ENCODE measurements at places on chromosomes 12 and 14.

DNA sequence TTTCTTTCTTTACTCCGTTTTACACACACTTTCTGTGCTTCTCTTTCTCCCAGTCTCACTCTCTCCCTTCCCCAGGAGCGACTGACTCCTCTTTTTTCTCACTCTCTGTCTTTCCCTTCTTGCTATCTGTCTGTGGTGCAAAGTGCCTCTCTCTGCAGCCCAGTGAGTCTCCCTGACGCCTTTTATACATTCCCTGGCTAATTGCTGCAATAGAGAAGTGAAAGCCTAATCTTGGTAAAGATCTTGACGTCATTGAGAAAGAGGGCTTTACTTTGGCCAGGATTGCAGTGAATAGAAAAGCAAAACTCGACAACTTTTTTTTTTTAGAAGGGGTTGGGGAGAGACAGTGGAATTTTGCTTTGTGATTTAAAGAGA is 706 bp upstream of the DIO2 start:
- no peak for DNase-seq

DNA sequence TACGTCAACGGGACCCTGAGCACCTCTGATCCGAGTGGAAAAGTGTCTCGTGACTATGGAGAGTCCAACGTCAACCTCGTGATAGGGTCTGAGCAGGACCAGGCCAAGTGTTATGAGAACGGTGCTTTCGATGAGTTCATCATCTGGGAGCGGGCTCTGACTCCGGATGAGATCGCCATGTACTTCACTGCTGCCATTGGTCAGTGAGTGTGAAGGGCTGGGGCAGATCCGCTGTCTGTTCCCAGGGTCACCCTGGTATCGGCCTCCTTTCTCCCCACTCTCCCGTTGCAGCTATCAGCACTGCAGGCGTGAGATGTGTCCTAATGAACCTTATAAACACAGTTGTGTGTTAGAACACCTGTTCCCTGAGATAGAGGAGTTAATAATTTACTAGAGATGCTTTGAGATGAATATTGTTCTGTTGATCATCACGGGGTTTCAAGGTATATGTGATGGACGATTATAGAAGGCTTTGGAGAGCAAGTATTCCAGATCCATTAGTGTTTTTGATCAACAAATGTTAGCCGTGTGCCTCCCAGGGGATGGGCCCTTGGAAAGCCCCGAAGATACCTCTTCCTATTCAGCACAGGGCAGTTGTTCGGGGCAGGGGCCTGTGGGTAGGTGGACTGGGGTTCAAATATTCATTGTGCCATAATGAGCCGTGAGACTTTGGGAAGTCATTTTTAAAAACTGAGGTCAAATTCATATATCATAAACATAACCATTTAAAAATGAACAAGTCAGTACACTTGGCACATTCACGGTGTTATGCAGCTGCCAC is 33.6 kb downstream of the ADGRD1 start:
- DNase-seq, result no peak

DNA sequence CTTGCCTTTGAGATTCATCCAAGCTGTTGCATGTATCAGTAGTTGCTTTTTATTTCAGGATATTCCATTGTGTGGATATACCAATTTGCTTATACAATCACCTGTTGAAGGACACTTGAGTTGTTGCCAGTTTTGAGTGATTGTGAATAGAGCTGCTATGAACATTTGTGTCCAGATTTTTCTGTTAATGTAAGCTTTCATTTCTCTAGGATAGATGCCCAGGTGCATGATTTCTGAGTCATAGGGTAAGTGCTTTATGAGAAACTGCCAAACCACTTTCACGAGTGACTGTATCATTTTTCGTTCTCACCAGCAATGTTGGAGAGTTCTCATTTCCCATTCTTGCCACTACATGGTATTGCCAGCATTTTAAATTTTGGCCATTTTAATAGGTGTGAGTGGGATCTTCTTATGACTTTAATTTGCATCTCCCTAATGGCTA is 434.6 kb upstream of the RGS6 start:
- no peak for DNase-seq

DNA sequence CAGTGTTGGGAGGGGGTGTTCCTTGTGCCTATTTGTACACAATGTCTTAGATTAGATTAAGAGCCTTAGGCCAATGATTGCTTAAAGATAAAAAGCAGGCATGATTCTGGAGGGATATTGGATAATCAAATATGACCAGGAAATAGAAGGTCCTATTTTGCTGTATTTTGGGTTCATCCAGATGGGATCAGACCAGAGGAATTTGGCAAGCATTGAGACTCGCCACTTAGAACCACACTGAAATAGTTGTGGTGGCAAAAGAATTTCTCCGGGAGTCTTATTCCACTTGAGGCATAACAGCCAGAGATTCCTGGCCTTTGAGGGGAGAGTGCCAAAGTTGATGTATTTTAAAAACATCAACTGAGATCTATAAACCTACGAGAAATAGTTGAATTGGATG is 327.2 kb downstream of the RAD51B start:
- no peak for DNase-seq

GRCh38 chr14:89626233-89626806 is 209.3 kb upstream of the FOXN3 start:
- DNase-seq, result no peak

- DNase-seq, result no peak
These were observed 109.1 kb upstream of the BCAT1 start for GRCh38 chr12:25058012-25058411.

GRCh38 chr14:66476964-66477363 is 9.2 kb upstream of the CCDC196 start:
- no peak for DNase-seq

GRCh38 chr14:24032727-24033418 is 18.9 kb upstream of the CARMIL3 start:
- no peak for DNase-seq

GRCh38 chr12:51254536-51254935 is 15.7 kb downstream of the SMAGP start:
- no peak for DNase-seq

GRCh38 chr14:101223127-101223526 is 319.6 kb upstream of the RTL1 start:
- DNase-seq, result no peak

GRCh38 chr14:34174973-34175372 is 224.1 kb upstream of the EGLN3 start:
- no peak for DNase-seq

DNA sequence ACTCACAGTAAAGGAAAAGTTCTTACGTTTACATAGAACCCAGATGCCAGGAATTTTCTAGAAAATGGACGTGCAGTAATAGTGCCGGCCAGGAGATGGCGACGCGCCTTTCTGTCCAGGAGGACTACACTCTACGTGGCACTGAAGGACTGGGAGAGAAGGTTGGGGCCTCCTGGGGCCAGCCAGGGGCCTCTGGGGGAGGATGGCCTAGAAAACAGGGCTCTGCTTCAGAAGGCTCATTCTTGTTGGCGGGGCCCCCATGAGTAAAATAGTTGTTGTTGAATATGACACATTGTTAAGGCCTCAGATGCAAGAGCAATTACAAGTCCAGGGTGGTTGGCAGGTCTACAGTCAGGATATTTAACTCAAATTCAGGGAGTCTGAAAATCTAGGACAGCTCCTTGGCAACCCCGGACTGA is 120.1 kb upstream of the MAX start:
- peak; percentile 38 for DNase-seq

DNA sequence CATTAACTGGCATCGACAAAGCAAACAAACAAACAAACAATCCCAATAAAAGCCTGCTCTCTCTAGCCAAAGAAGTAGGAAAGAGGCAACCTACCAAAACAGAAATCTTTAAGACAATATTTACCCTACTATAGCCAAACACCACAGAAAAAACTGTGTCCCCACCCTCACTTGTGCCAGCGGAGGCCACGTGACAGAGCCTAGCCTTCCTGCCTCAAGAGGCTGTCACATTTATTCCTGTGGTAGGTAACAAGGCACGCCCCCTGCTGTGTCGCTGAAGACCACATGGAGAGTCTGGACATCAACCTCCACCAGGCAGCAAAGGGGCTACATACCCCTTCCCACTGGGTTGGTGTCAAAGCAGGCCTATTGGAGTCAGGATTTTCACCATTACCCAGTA is 148.1 kb downstream of the LMNTD1 start:
- DNase-seq, result no peak

GRCh38 chr12:1421091-1421846 is 173.1 kb downstream of the FBXL14 start:
- DNase-seq, result no peak

DNA sequence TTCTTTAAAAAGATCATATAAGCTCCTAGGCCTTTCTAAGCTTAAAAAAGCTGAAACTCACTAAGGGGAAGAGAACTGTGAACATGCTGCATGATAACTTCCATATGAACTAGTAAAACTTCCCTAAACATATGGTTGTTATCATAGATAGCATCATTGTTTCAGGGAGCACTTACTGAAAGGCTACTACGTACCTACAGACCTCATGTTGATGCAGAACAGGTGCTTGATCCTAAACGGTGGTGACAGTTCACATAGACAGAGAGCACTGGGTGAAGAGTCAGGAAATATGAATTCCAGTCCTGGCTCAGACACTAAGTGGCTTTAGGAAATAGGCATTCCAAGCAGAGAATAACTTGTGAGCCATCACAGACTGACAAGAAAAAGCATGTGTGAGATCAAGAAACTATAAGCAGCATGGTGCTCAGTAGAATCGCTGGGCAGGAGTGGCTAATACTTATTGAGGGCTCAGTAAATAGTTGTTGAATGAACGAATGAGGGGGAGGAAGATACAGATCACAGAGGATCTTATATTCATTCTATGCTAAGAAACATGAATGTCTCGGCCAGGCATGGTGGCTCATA is 78.4 kb upstream of the NUDT4 start:
- no peak for DNase-seq

DNA sequence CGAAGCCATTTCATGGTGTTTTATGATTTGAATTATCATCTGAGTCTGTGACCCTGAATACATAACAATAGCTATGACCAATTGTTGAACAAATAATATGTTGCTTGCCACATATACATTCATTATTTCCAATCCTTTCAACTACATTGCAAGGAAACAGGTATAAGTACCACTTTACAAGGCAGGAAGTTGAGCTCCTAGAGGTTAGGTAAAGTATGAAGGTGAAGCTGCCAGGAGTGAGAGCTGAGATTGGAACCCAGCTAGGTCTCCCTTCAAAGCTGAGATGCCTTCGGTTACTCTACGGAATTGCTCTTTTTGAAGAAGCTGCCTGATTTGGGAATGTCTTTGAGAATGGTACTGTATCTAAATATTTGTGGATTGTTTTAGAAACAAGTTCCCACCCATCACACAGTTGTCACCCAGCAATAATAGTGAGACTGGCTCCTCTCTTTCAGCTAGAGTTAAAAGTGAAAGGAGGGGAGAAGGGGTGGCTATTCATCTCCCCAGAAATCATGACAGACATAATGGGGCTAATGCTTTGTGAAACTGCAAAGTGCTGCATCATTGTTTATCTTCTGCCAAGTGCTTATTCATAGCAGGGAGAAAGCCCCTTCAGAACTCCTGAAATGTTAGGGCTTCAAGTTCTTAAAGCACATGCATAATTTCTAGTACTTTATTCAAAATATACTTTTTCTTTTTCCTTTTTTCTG is 75.9 kb upstream of the AMIGO2 start:
- DNase-seq, result no peak

- no peak for DNase-seq
These were observed 103.3 kb upstream of the BBS10 start for GRCh38 chr12:76451528-76451927.

DNA sequence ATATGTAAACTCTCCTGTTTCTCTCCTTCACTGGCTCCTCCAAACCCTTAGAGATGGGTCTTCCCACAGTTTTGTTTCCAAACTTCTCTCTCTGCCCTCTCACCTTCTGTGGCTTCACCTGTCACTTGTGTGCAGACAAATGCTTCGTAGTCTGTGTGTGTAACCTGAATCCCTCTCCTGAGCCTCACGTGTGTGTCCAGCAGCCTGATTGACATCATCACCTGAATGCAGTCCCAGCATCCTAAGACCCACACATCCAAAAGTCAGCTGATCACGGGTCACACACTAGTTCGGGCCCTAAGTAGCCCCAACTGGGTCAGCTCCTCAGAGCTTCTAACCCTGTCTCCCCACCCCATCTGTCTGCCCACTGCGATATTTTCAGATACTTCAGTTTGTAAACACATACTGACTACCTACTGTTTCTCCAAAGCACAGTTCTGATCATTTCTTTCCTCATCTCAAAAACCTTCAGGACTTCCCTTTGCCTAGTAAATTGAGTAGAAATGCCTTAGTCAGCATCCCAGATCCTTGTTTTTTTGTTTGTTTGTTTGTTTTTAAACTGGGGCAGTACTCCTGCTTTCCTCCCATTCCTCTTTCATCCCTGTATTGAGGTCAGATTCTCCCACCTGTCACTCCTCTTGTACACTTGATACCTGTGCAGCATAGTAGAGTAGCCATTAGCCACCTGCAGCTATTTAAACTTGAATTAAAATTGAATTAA is 23.7 kb downstream of the FNTB start:
- no peak for DNase-seq

- no peak for DNase-seq
These were observed 10.0 kb downstream of the STAC3 start for GRCh38 chr12:57240926-57241401.

GRCh38 chr14:28831126-28831525 is 64.5 kb downstream of the FOXG1 start:
- DNase-seq, result no peak

DNA sequence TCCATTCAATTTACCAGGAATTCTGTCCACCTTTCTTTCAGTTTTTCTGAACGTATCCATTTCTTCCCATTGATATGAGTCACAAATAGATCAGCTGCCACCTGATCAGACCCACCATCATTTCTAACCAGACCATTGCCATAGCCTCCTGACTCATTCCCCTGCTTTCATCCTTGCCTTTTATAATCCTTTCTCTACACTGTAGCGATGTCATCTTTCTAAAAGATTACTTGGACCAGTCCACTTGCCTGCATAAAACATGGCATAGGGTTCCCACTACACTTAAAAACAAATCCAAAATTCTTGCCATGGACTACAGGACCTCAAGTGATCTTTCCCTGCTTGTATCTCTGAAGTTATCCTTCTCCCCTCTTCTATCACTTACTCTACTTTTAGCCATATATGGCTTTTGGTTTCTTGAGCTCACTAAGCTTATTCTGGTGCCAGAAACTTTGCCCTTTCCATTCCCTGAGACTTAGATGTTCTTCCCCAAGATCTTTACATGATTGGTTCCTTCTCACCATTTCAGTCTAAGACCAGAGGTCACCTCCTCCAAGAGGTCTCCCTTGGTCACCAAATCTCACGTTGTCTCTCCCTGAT is 149.5 kb upstream of the KRR1 start:
- DNase-seq, result no peak
